Sigmoid colon (tissue), 7 donors: ENCODE measurements at places on chromosomes 12 and 14. TPM values are rescaled to one million over a fixed set of nuclear protein-coding genes. Genes with fewer than 3 reads are reported as not detected.

DNA sequence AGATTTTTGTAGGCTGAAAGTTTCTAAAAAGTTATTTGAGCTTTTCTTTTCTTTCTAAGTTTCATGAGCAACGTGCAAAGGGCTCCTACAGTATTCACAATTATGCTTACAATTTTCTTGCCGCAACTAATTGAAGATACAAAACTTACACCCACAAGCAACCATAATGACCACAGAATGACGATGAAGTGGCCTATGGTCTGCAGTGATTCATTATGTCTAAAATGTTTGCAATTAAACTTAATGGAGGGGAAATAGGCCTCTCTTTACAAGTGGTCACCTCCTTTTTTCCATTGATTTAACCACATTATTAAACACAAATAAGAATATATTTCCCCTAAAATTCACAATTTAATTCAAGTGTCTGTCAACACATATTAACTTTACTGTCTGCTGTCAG, 732.6 kb upstream of the FLRT2 start:
- no peaks in the 10 kb centered on the region for H3K36me3 ChIP-seq
- no peak for DNase-seq
- H3K4me3 ChIP-seq, result no peak overlapping the region
- no peaks in the 10 kb centered on the region for H3K27me3 ChIP-seq
- no peak overlapping the region for H3K27ac ChIP-seq

The SELPLG gene
- 6.1 TPM for total RNA-seq

DNA sequence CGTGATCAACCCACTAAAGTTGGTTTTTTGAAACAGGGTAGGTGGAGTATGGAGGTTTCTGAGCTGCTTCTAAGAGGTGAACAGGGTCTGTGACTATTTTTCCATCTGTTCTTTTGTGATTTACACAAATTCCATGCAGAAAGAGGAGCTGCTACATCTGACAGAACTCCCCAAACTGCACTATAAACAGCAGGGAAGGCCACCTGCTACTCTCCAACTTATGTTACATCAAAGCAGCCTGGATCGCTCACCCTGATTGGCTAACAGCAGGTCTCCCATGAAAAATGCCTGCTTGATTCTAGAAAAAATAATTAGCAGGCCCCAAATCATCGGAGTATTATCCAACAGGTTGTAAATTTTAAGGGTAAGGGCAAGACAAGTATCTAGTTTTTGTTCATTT, 282.9 kb upstream of the FLRT2 start:
- H3K27ac ChIP-seq, result no peak overlapping the region
- no peaks in the 10 kb centered on the region for H3K4me1 ChIP-seq
- no peak for DNase-seq
- H3K27me3 ChIP-seq, result no peaks in the 10 kb centered on the region

DNA sequence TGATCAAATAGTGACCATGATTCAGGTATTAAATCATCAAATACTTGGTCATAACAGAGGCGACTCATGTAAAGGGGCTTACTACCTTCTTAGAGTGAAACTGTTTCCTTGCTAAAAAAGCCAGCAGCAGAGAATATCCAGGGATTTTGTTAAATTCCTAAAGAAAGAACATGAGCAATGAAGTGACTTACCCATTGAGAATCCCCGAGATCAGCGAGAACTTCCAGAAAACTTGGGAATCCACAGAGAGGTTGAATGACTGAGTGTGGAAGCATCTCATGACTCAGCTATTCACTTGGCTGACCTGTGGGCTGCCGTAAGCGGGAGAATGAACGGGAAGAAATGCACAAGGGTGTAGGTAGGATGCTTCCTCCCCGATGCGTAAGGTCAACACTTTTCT, 85.3 kb upstream of the KCNA1 start:
- no peak overlapping the region for H3K4me3 ChIP-seq
- no peak for DNase-seq
- H3K36me3 ChIP-seq, result no peaks in the 10 kb centered on the region
- no peaks in the 10 kb centered on the region for H3K27me3 ChIP-seq

DNA sequence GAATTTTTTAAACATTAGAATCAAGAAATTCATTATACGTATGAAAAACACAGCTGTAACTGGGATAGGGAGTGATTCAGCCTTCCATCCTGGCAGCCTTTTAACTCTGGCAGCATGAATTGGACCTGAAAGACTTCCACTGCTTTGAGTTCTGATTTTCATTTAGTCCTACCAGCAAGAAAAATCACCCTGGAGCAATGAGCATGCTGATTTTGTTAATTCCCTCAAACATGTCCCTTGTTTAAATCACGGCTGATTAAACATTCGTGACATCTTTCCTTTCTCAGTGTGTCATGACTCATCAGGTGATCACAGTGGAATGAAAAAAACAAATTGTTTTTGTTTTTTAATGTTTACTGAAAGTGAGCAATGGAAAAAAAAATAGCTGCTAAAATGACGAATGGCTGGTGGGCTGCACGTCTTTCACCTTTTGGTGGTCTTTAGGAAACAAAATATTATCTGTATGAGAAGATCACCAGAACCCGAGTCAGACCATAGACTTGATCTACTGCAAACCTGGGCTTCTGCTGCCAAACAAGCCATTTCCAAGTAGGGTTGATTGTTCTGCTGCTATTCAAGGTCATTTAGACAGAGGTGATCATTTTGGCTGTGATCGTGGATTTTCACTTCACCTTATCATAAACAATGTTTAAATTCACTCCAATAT, 67.0 kb upstream of the CAND1 start:
- no peak overlapping the region for H3K27ac ChIP-seq
- no peaks in the 10 kb centered on the region for H3K4me1 ChIP-seq

DNA sequence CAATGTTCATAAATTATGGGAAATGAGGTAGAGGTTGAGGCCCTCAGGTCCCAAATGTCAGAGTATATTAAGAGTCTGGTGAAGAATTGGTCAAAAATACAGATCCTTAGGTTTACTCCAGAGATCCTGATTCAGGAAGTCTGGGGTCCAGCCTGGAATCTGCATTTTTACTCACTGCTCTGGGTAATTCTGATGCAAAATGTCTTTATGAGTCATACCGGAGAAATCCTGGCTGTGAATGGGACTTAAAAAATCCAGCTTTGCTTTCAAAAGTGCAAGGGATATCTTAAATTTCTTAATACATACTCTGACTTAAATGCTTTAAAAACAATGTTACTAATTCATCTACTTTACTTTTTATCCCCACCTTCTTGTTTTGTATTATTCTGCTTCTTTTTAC, 74.5 kb downstream of the FERMT2 start:
- peaks cover 57% of the 10 kb centered on the region for H3K4me1 ChIP-seq
- H3K27ac ChIP-seq, result peak overlapping the region; percentile 26
- peaks cover 38% of the 10 kb centered on the region for H3K36me3 ChIP-seq
- H3K27me3 ChIP-seq, result no peaks in the 10 kb centered on the region
- no peak overlapping the region for H3K4me3 ChIP-seq

- no peaks in the 10 kb centered on the region for H3K27me3 ChIP-seq
- no peak overlapping the region for H3K4me3 ChIP-seq
- H3K36me3 ChIP-seq, result no peaks in the 10 kb centered on the region
- H3K4me1 ChIP-seq, result peaks cover 56% of the 10 kb centered on the region
- DNase-seq, result no peak
Observed at GRCh38 chr12:123096182-123096581, 54.7 kb downstream of the PITPNM2 start.

- H3K4me3 ChIP-seq, result no peak overlapping the region
- no peaks in the 10 kb centered on the region for H3K27me3 ChIP-seq
- DNase-seq, result no peak
- H3K4me1 ChIP-seq, result no peaks in the 10 kb centered on the region
- no peak overlapping the region for H3K27ac ChIP-seq
Observed at GRCh38 chr14:72638021-72638420, 255.9 kb downstream of the DPF3 start.

DNA sequence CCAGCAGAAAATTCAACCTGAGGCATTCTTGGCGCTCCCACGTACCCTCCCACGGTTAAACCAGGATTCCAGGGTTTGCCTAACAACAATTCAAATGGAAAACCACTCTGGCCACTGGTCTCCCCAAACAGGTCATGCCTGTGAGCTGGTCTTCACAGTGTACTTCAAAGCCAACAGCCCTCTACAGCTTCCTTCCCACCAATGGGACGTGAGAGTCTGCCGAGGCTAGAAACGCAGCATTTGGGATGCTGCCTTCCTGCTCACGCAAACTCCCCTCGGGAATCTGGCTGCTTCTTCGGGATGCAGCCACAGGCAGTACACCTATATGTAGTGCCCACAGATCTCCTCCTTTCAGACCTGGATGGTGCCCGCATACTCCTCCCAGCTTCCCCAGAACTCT, 149.1 kb downstream of the KLHL28 start:
- no peaks in the 10 kb centered on the region for H3K27me3 ChIP-seq
- no peak for DNase-seq
- H3K27ac ChIP-seq, result no peak overlapping the region
- no peak overlapping the region for H3K4me3 ChIP-seq

DNA sequence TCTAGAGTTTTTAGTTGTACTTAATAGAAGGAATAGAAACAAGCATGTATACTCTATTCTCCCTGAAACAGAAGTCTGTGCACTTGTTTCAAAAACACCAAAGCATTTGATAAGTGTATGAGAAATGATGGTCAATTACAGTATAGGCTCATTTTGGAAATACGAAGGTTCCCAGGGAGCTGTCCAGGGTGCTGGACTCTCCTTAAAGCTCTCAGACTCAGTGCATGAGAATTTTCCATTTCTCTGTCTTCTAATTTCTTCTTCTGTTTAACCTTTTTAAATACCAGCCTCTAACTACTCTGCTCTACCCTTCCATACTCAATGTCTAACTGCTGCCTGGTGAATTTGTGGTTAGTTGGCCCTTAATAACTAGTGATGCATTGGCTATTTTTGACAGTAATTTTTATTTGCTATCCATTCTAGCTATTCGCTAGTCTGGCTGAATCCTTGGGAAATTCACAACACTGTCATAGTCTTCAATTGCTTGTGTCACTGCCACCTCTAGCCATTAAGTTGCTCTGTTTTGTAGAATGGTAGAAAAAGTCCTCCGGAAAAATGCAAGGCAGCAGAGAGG, 229.2 kb downstream of the NRXN3 start:
- DNase-seq, result no peak
- H3K27me3 ChIP-seq, result no peaks in the 10 kb centered on the region
- no peaks in the 10 kb centered on the region for H3K4me1 ChIP-seq
- no peak overlapping the region for H3K4me3 ChIP-seq
- no peaks in the 10 kb centered on the region for H3K36me3 ChIP-seq

The SCNN1A gene
- total RNA-seq, result 7.2 TPM

The TAS2R13 gene
- total RNA-seq, result 4.1 TPM

GRCh38 chr12:80632835-80633234, 74.6 kb upstream of the MYF6 start:
- H3K27me3 ChIP-seq, result no peaks in the 10 kb centered on the region
- H3K36me3 ChIP-seq, result no peaks in the 10 kb centered on the region
- H3K4me1 ChIP-seq, result no peaks in the 10 kb centered on the region

DNA sequence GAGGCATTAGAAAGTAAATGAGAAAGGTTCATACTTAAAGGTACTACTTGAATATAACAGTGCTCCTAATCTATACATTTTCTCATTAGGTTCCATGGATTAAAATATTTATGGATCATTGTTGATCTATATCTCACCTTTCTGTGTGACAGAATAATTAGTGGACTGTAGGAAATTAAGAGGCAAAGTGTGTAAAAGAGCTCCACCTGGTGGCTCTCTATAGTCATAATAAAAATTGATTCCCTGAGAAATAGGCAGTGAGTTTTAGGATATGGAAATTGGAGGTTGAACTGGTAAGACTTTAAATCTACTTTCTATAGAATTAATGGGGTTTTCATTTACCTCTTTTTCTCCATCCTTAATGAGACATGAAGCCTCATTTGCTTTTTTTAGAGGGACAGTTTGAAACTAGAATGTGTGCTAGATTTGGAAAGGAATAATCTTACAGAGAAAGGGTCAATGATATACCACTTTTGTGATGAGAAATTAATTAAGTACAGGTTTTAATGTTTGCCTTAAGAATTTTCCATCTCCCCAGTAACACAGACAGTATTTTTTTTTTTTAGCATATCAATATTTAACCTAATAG, 11.8 kb upstream of the DERA start:
- H3K27me3 ChIP-seq, result no peaks in the 10 kb centered on the region
- H3K4me3 ChIP-seq, result no peak overlapping the region
- no peak for DNase-seq
- H3K4me1 ChIP-seq, result peaks cover 8% of the 10 kb centered on the region
- peaks cover 23% of the 10 kb centered on the region for H3K36me3 ChIP-seq

The HOXC9 gene
- not detected for total RNA-seq

- DNase-seq, result no peak
- H3K36me3 ChIP-seq, result no peaks in the 10 kb centered on the region
- H3K4me3 ChIP-seq, result no peak overlapping the region
- no peak overlapping the region for H3K27ac ChIP-seq
- no peaks in the 10 kb centered on the region for H3K27me3 ChIP-seq
Observed at GRCh38 chr14:95070748-95071435, 86.4 kb downstream of the DICER1 start.
